Activated CD4-positive, CD25-positive, alpha-beta regulatory T cell (primary cell): ENCODE measurements at places on chromosomes 11 and 22.

DNA sequence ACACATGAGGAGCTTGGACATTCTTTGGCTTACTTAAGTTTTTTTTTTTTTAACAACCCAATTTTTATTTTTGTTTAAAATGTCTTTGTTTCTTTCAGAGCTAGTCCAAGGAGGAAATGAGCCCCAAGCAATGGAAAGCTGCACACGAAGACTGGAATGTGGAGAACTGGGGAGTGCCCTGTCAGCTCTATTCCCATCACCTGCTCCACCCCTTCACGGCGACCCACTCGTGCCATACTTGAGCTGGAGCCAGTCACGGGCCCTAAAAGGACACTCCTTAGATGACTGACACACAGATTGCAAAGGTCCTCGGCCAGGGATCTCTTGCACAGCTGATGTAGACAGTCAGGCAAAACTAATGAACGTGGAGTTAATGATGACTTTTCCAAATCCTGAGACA lies 10.6 kb upstream of the SLC25A18 start:
- no peak for DNase-seq

- DNase-seq, result no peak
These were observed 1.3 kb downstream of the NAP1L4 start for GRCh38 chr11:2990617-2991451.

- no peak for DNase-seq
These were observed 467 bp downstream of the EPS8L2 start for GRCh38 chr11:706439-706956.

DNA sequence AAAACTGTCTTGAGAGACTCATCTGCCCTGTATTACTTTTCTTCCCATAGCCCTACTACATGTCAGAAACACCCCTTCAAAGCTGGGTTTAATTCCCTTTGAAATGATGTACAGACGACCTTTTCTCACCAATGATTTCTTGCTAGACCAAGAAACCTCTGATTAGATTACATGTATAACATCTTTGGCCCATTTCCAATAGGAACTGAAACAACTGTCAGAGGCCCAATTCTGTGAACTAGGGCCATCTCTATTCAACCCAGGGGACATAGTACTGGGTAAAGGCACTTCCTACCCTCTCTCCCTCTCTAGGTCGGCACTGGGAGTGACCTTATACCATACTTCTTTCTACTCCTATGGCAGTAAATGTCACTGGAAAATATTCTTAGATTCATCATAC lies 19.4 kb downstream of the NPAT start:
- no peak for DNase-seq

DNA sequence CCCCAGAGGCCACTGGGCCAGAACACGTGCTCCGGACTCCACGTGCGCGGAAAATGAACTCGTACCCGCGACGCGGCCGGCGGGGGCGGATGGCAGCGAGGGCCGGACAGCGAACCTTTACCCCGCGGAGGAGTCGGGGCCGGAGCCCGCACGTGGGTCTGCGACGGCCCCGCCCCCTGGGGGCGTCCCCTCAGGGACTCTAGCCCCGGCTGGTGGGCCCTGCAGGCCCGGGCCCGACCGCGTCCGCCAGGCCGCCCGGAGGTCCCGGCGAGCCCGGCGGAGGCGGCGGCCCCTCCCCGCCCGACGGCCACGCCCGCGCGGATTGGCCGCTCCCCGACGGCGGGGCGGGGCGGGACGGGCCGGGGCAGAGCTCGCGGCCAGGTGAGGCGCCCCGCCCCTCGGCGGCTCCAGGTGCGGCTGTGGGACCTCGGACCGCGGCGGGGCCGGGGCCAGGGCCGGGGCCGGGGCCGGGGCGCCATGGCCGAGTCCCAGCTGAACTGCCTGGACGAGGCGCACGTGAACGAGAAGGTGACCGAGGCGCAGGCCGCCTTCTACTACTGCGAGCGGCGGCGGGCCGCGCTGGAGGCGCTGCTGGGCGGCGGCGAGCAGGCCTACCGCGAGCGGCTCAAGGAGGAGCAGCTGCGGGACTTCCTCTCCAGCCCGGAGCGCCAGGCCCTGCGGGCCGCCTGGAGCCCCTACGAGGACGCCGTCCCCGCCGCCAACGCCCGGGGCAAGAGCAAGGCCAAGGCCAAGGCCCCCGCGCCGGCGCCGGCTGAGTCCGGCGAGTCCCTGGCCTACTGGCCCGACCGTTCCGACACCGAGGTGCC lies at the start of gene FAM83F:
Gene FAM83F, plus strand, starts transcription at position 389 of the 827 bp plus-strand sequence. Its CDS starts 89 bp downstream, at position 478.
- no peak for DNase-seq

GRCh38 chr11:89490981-89491690 lies at the start of gene NOX4:
TSS of gene NOX4 (minus strand) at chr11:89491375. CDS start at chr11:89491246, 129 bp downstream.
- no peak for DNase-seq

- DNase-seq, result no peak
These were observed 227.2 kb upstream of the BLID start for GRCh38 chr11:122343210-122343609.

GRCh38 chr11:128194216-128194615 lies 393.1 kb downstream of the ETS1 start:
- DNase-seq, result no peak

- DNase-seq, result no peak
These were observed 112.8 kb downstream of the TRPC6 start for GRCh38 chr11:101470881-101471520.

GRCh38 chr11:118841469-118842242 lies 42.0 kb upstream of the CXCR5 start:
- DNase-seq, result no peak

DNA sequence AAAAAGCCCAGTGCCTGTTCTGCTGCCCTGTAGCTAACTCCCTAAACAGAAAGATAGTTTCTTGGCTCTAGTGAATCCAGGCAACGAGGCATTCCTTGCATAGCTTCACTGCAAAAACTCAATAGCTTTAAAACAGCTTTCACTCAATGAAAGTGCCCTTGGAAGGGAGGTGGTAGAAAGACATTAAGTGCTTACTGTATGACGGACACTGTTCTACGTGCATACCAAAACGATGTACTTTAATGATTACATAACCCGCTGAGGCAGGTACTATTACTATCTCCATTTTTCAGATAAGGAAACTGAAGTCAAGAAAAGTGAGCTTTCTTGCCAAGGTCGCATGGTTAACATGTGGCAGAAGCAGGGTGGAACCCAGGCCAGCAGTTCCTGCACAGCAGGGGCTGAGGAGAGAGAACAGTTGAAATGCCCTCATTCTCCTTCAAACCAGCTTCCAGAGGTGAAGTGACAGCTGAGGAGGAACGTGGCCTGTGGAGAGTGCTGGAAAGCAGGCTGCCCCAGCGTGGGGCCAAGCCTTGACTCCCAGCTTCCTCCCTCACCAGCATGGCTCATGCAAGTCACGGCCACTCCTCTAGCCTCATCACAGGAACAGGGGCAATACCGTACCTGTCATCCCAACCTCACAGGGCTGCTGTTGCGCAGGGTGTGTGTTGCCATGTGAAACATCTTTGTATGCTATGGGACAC lies 227.5 kb upstream of the NARS2 start:
- no peak for DNase-seq

DNA sequence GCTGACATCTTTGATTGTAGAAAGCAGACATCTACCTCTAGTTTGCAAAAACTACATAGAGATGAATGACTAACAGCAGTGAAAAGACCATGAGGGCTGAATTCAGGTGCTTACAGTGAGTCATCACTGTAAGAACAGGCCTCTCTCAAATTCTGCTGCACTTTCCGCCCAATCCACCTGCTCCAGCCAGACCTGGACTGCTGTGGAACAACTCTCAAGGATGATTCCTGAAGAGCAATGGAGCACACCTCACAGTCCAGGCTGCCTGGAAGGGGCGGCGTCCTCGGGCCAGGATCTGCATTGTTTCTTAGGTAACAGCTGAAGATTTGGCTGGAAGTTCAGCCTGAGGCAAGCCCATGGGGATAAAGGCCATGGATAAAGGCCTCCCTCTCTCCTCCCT lies 15.1 kb downstream of the APOL2 start:
- no peak for DNase-seq

- DNase-seq, result no peak
These were observed at the start of gene OR8A1 for GRCh38 chr11:124569697-124570096. TSS of gene OR8A1 (plus strand) at chr11:124569997. CDS start at chr11:124570120, 123 bp downstream.

DNA sequence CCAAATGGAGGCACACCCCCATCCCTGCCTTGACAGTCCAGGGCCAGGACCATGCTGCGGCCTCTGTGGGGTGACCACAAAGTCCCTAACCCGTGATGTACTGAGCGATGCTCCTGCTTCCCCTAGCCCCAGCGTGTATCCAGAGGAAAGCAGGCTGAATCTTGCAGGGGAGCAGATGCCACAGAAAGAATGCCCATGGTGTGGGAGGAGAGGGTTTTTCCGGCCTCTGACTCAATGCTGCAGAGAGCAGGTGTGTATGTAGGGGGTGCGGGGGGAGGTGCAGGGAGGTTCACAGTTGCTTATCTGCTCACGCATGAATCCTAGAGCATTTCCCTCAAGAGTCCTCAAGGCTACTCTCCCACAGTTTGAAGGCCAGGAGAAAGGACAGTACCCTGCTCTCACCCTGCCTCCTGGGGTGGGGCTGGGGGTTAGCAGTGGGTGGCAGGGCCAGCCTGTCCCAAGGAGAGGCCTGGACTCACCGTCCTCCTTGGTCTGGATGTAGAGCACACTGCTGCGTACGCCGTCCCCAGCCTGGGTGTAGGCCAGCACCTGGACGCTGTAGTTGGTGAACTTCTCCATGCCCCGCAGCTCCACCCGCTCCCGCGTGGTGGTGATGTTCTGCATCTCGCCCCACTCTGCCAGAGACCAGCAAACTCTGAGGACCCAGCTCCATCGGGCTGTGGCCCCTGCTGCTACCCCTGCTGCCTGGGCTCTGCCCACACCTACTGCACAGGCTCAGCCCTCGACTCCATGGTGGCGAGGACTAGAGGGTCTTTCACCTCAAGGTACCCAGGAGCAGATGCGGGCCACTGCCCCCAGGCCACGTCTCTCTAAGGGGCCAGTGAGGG lies 130.8 kb downstream of the CEP164 start:
- no peak for DNase-seq

- no peak for DNase-seq
These were observed 6.8 kb upstream of the SAA1 start for GRCh38 chr11:18259259-18259658.

GRCh38 chr11:115153135-115153534 lies 351.1 kb downstream of the CADM1 start:
- DNase-seq, result no peak
